Upper lobe of left lung (tissue), 6 donors: ENCODE measurements at places on chromosomes 1 and 21. TPM values are rescaled to one million over a fixed set of nuclear protein-coding genes. Genes with fewer than 3 reads are reported as not detected.

DNA sequence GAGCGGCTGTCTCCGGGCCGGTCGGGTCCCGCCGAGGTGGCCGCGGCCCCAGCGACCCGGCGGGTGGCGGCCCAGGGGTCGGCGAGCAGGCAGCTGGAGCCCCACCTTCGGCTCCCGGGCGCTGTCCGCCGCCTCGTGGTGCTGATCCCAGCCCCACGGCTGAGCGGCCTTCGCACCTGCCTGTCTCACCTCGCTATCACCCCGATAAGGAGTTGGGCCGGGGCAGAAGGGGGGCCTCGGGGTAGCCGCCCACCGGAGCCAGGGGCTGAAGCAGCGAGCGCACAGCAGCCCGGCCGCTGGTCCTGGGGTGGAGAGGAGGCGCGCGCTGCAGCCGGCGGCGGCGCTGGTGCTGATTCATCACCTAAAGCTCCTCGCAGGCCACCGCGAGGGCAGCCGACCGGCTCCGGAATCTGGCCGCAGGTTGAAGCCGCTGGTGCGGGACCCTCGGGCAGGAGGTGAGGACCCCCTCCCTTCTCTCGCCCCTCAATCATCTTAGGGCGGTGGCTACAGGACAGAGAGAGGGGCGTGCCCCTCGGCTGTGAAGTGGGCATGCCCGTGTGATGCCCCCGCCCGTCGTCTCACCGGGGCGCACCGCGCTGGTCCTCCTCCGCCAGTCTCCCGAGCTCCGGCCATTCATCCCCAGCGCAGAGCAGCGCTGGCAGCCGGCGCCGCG is 575 bp downstream of the TRIM67 start:
- peak; percentile 91 for DNase-seq

GRCh38 chr1:227996187-227996950 is 10.4 kb upstream of the WNT3A start:
- peak; percentile 79 for DNase-seq

DNA sequence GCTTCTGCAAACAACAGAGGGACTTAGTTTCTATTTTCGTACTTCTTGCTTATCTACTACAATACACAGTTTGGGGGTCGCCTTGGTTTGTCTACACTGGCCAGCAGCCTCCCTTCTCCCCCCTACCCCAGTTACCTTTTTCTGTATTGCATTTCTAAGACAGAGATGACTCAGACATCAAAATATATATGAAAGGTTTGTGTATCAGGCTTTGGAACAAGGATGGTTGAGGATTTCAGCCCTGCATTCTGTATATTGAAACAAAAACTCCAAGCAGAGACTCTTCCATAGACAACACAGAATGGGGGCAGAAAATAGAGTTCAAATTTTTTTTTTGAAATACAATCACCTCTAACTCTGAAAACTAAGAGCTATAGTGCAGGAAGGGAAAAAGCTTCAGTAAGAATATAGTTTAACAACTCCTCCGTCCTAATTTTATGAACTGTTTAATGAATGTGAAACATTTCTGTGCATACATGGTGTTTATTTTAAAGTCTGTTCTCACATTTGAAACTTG is 1.9 kb downstream of the SAMD13 start:
- DNase-seq = no peak

DNA sequence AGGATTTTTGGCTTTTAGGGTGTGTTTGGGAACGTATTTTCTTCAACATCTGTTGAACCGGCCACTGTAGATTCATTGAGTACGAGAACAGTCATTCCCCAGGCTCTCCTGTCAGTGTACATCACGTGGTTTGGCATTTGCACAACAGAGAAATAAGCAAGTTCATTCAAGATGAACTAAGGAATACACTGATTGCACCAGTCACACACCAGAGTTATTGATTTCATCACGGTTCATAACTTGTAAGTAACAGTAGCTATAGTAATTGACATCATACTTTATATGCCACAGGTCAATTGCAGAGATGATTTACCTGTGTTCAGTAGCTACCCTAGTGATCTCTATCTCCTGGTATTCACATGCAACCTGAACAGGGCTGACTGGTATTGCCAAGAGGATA is 90.7 kb upstream of the ETS2 start:
- no peak for DNase-seq

DNA sequence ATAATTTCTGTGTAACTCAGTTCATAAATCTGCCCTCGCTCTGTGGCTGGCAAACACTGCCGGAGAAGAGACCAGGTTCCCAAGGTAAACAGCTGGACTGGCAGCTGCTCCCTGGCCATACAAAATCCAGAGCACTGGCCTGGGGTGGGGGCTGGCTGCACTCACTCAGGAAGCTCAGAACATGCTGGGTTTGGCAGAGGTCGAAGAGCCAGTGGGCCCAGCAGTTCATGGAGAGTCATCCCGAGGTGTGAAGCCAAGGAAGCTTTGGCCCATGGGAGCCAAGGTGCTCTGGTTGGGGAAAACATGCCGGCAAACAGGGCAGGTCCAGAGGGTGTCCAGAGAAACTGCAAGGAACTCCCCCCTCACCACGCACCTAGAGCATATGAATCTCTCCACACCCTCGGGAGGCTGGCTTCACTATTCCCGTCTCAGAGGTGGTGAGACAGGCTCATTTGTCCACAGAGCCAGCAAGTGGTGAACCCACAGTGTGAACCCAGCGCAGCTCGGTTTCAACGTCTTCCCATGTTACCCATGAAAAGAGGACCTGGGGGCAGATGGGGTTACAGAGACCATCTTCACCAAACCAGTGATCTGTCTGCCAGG is 102.4 kb downstream of the DMRTB1 start:
- no peak for DNase-seq

- no peak for DNase-seq
Measured at GRCh38 chr1:58206749-58207148, 339.8 kb downstream of the OMA1 start.

- no peak for DNase-seq
Measured at GRCh38 chr1:118396829-118397495, 211.9 kb upstream of the SPAG17 start.

- DNase-seq = no peak
Measured at GRCh38 chr21:19684328-19684727, 1280.7 kb upstream of the TMPRSS15 start.

KCNK1 gene
- 10.6 TPM for total RNA-seq

OR10Z1 gene
- not detected for total RNA-seq

AMY2A gene
- 0.29 TPM for total RNA-seq

TNFRSF18 gene
- 2.7 TPM for total RNA-seq

LCE2C gene
- not detected for total RNA-seq

CYP4A22 gene
- total RNA-seq = 1.6 TPM

LCE3D gene
- total RNA-seq = not detected
